T-helper 2 cell treated with Interferon-gamma antibody and Interleukin-4, amounts not matched to agents 5 μg/mL and 100 μg/mL, for 36 hours (primary cell): ENCODE measurements at places on chromosomes 2 and 18.
A peak's percentile ranks its signal among the peaks of the same experiment; 100 is the strongest.

DNA sequence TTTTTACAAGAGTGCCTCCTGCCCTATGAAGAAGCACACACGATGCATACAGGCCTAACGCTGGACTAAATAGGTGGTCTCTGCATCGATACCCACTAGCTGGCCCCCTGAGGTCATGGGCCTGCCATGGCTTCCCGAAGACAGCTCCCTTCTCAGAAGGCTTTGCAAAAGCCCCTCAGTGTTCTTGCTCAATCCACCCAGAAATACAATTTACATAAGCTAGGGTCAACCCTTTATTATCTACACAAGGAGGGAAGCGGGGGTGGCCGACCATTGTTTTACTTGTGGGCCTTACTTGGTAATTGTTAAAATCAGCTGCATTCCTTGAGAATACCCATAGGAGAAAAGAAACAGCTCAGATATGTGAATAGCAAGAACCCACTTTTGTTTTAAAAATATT is 28.5 kb downstream of the UXS1 start:
- no peak for DNase-seq

DNA sequence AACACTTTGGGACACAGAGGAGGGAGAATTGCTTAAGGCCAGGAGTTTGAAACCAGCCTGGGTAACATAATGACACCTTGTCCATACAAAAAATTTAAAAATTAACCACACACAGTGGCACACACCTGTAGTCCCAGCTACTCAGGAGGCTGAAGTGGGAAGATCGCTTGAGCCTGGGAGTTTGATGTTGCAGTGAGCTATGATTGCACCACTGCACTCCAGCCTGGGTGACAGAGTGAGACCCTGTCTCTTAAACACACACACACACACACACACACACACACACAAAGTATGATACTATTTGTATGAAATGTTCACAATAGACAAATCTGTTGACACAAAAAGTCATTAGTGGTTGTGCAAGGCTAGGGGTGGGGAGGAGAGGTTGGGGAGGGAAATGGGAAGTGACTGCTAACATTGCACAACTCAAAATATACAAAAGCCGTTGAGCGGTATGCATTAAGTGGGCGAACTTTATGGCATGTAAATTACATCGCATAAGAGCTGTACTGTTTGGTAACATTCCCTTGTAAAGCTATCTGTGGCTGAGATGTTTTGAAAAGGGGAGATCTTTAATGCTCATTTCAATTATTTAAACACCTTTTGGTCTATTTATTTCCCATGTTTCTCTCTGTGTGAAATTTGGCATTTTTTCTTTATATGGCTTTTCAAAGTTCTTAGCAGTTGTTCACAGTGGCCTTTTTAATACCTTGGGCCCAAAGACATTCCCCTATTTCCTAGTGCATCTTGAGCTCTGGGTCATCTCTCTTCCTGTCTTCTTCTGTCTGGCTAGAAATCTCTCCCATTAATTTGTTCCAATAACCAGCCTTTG is 58.9 kb upstream of the ZNF516 start:
- DNase-seq = no peak

DNA sequence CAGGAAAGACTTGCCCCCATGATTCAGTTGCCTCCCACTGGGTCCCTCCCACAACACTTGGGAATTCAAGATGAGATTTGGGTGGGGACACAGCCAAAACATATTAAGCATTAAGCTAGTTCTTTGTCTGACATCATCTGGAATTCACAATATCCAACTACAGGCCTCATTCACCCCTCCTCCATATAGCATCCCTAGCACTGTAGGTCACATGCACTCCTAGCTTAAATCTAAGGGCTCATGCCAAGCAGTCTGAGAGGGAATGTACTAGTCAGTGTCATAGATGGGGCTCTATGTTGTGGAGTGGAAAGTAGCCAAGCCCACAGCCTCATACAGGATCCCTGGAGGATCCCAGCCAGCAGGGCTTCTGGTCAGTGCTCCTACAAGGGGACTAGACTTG is 92.1 kb downstream of the IRS1 start:
- DNase-seq = no peak

- no peak for DNase-seq
Measured at GRCh38 chr2:100645695-100646429, 83.1 kb downstream of the PDCL3 start.

- DNase-seq = no peak
Measured at GRCh38 chr2:61253136-61253535, 91.1 kb downstream of the C2orf74 start.

DNA sequence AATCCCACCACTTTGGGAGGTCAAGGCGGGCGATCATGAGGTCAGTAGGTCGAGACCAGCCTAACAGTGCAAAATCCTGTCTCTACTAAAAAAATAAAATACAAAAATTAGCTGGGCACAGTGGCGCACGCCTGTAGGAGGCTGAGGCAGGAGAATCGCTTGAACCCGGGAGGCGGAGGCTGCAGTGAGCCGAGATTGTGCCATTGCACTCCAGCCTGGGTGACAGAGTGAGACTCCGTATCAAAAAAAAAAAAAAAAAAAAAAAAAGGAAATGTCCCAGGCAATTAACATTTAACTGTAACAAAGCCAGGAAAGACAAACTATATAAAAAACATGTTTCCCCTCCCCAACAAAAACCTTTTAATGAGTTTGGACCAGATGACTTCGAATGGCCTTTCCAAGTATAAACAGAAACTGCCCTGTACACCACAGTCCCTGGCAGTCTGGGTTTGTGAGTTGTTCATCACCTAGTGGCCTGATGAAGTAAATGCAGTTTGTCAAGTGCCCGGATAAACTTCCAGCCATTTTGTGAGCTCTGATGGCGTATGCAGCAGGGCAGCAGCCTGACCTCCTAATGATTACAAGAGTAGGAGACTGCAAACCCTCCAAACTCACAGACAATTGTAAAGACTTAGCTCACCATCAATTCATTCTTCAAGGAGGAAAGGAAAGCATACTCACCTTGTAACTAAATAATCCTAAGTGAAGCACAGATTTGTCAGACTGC is 16.6 kb upstream of the PCBP1 start:
- DNase-seq = peak; percentile 66

GRCh38 chr18:79579807-79580497 is 99.7 kb upstream of the CTDP1 start:
- DNase-seq = no peak

DNA sequence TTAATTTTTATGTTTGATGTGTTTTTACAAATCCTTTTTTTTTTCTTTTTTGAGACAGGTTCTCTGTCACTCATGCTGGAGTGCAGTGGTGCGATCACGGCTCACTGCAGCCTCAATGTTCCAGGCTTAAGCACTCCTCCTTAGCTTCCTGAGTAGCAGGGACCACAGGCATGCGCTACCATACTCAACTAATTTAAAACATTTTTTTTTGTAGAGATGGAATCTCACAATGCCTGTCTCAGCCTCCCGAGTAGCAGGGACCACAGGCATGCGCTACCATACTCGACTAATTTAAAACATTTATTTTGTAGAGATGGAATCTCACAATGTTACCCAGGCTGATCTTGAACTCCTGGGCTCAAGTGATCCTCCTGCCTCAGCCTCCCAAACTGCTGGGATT is 3.2 kb downstream of the NOTO start:
- no peak for DNase-seq

DNA sequence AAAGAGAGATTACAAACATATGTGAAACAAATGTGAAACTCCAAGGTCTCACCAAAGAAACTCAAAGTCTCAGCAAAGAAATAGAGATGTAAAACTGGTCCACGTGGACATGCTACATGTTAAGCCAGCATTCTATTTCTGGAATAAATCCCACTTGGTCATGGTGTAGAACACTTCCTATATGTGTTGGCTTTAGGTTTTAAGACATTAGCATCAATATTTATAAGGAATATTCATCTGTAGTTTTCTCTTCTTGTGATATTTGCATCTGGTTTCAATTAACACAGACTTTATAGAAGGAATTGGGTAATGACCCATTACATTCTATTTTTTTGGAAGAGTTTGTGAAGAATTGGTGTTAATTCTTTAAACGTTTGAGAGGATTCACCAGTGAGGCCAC is 133.1 kb downstream of the COPS8 start:
- DNase-seq = no peak

DNA sequence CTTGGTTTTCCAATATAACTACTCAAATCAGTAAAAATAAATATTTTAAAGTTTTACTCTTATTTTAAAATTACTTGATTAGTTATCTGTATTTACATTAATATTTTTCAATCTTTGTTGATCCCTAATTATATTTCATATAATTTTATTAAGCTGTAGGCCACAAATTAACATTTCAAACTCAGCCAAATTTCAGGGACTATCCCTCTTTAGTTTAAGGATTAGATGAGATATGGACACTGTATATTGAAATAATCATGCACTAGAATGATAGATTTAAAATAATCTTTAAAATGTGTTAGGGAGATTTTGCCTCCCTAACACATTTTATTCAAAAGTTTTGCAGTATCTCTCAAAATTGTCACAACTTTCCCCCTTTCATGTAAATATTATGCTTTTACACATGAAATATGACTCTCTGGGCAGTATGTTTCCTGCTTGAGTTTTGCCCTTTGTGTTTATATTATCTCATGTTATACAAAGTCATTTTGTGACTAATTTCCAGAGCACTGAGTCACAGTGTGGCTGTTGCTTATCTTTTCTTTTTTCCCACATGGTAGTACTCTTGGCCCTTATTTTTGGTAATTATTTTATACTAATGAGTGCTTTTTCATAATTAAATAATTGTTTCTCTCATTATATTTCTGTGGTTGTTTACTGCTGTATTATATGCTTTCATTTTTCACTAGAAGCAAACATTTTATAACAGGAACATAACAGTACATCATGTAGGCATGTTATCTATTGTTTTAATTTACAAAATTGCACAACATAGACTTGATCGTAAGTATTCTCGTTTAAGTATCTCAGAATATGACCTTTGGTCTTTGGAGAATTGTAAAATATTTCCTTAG is 1.2 kb downstream of the TFPI start:
- DNase-seq = no peak

- DNase-seq = no peak
Measured at GRCh38 chr2:219116776-219117646, 43.6 kb downstream of the NHEJ1 start.
